Fibroblast of lung (primary cell): ENCODE measurements at places on chromosomes 2 and 18.
A peak's percentile ranks its signal among the peaks of the same experiment; 100 is the strongest.

GRCh38 chr2:48448274-48449061, 81.5 kb upstream of the STON1 start:
- DNase-seq: peak; percentile 90

DNA sequence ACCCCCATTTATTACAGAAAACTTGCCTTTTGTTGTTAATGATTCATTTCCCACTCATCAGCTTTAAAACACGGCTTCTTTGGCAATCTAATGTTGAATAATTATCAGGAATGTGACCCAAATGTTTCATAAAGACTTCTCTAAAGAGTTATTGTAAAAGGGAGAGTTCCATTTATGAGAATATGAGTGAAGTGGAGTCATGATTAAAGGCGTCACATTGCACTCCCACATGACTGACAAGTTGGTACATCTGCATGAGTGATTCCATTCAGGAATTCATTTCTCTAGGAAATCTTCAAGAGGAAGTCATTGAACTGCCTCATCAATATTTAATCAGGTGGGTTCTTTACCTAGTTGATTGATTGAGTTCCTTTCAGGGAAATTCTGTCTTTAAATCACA, 184.8 kb downstream of the LNPK start:
- DNase-seq: no peak

GRCh38 chr2:231290321-231291015, 92.0 kb downstream of the ARMC9 start:
- DNase-seq: no peak

DNA sequence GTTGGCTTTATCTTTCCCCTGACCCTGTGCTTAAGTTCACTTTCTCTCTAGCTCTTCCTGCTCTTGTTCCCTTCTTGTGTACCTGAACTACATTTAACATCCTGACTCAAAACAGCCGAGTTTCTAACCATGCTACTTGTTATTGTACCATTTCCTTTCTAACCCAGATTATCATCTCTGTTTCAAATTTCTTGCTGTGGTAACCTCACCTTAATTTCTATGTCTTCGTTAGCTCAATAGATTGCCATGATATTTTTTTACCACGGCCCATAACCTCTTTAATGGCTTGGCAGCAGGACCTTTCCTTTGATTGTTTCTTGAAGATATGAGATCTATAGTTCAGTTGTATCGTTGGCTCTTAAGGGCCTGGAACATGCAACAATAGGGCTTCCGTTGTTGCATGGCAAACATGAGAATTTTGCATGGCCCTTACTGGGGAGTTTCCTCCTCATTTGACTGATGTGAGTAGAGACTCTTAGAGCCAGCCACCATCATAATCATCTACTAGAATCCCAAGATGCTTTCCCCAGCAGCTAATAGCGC, 11.1 kb downstream of the CFAP36 start:
- no peak for DNase-seq

DNA sequence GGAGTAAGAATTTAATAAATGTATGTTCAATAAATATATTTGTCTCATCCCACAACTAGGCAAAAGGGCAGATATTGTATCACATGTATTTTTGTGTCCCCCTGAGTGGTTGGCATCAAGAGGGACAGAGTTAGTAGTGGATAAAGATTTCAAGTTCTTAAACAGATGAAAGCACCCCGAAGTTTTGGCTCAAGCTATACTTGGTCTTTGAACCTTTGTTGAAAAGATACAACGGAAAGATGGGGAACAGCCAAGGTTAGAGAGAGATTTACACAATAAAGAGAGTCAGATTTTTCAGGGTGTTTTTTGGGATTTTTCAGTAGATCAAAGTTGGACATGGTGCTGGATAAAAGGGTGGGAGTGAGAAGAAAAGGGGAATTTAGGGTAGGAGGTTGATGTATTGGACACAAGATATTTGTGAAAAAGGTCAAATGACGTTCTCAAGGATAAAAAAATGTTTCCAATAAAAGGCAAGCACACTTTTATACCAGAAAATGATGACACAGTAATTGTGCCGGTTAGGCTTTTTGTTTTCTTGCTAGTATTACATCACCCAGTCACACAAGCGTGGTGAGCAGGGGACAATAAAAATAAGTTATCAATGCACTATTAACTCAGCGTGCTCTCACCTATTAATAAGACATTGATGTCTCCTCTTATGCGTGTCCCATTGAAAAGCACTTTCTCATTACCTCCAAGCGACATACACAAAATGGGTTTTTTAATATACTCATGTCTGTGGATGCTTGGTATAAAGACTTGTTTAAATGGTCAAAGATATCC, 59.5 kb downstream of the MEP1B start:
- DNase-seq: no peak

GRCh38 chr2:44441200-44441599, 79.5 kb downstream of the CAMKMT start:
- no peak for DNase-seq
